MG63 (cell line): ENCODE measurements at places on chromosomes 5 and 9.

DNA sequence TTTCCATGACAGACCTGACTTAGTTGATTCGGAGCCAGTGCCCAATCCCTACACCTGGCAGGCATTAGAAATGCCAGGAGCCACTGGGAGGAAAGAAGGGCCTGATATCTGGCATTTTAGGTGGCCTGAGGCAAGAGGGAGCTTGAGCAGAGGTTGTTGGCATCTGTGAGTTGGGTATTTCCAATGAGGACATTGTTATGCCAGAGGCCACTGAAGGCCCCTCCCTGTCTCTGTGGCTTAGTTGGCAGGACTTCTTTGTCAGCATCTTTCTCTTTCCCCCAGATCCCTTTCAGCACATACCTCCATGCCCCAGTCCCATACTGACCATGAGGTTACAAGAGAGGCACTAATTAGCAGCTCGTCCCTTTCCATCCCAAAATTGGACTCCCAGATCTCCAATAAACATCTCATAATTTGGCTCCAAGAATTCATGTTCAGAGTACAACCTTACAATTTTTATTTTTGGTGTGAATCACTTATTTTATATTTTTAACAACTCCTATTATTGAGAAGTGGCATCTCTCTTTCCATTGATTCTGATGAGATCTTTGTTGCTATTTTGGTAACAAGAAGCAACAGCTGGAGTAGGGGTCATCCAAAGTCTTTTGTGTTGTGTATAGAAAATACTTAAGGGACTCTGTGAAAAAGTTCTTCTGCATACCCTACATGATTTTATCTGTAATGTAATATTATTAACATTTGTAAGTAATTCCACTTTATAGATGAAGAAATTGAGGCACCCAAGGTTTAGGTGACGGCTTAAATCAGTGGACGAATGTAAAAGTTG is 68.6 kb upstream of the MAP3K1 start:
- no peak for DNase-seq

GRCh38 chr5:88847420-88847819 is 35.6 kb downstream of the MEF2C start:
- no peak for DNase-seq

GRCh38 chr5:80437326-80437725 is 29.5 kb downstream of the ZFYVE16 start:
- DNase-seq: no peak

DNA sequence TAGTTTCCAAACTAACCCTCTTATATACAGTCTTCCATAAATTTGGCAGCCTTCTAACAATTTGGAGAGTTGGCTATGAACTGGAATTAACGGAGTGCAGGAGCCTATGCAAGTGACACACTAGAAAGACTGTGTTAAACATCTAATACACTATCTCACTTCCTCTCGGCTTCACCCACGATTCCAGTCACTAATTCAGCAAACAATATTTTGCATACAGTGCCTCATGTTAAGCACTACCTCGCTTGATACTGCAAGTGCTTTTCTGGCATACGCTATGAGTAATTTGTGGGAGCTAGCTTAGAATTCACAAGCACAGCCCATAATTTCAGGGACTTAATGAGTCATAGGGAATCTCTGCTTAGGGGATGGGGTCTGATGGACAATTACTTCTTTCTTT is 102.5 kb downstream of the ST8SIA4 start:
- DNase-seq: no peak

- DNase-seq: no peak
These were observed 66.4 kb upstream of the SUSD1 start for GRCh38 chr9:112241491-112241890.

DNA sequence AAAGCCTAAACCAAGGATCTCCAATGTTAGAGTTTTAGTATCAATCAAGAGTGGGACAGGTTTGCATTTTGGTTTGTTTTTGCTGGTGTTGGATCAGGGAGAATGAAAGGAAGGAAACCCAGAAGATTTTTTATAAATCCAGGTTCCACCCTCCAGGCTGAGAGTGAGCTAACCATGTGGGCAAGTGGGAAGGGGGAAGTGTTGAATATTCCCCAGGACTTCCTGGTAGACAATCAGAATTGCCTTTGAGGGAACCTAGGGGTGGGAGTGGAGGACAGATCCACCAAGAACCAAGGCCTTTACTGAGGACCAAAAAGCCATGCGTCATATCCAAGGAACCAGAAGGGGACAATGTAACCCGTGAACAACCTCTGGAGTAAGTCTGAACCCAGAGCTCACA is 33.5 kb upstream of the PIK3R1 start:
- DNase-seq: no peak

DNA sequence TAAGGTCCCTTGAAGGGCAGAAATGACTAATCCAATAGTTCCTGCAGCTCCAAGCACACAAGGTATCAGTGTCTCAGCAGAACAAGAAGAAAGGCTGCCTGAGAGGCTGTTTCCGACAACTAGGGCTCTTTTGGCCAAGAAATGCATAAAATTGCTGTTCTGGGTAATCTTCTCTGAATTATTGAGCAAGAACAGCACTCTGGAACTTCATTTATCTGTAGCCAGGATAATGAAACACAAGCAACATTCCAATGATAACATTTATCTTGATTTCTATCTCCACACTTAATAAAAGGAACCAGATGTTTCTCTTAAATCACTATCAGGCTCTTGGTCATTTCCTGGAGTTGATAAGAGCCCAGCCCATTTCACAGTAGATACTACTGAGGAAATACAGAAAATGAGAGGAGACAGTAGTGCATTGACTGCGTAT is 17.0 kb upstream of the AUH start:
- DNase-seq: no peak

DNA sequence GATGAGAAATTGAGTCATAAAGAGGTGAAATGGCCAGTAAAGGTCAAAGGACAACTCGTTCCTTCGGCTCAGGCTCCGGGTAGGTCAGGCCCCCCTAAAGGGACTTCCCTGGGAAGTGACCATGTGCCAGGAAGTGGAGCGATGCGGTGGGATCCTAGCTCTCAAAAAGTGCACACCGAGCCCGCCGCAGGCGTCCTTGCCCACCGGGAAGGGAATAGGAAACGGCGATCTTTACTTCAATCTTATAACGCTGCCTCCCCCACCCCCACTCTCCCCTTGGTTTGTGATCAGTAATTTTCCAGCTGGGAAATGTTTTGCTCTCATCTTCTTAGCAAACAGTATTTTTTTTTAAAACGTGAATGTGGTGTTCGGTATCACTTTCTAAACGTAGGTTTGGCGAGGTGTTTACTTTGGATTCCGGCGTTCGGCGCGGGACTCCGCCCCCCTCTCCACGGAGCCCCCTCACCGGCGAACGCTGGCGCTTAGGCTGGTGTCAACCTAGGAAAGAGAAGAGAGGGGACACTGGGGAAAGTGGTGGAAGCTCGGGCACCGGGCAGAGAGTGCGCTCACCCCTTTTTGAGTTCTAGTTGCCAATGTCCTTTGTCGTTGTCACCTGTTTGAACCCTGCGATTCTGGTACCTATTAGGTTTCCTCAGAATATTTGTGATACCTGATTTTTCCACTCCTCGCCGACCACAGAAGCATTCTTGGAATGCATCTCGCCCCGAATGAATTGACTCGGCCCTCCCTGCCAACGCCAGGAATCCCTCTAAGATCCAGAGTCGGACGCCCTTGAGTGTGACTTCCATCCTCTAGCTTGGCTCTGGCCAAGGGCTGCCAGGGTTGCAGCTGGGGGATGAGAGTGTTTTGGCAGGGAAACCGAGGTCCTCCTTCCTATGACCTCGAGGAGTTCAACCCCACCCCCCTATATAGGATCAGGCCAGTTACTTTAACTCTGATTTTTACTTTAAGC is 1.8 kb upstream of the KLF4 start:
- no peak for DNase-seq

DNA sequence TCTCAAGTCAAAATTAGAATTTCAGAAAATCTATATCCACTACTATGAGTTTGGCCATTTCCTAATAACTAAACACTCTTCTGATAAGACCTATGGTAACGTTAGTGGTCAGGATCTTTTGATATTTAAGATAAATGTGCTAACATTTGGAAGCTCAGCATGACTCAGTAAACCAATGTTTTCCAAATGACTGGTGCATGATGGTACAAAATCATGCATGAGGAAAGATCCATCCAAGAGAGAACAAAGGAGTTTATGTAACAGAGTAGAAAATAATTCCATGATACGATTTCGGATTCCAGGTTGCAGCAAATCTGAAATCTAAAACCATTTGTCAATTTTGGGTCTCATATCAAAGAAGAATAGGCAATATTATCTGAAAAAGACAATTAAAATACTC is 279.2 kb downstream of the NSG2 start:
- DNase-seq: no peak

DNA sequence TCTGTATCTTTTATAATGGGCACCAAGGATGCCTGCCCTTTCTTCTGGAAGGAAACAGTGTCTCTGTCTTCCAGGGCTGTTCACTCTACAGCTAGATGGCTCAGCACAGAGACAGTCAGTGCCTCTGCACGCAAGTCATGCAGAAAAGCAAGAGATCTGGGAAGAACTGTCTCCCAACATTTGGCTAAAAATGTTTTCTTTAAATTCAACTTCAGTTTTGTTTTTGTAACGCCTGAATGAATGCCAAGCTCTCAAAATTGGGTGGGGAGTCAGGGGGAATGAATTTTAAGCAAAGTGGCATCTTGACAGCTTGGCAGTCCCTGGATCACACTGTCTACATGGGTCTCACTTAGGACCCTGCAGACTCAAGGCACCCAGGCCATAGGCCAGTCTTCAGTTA is 12.6 kb downstream of the OLFML2A start:
- no peak for DNase-seq

DNA sequence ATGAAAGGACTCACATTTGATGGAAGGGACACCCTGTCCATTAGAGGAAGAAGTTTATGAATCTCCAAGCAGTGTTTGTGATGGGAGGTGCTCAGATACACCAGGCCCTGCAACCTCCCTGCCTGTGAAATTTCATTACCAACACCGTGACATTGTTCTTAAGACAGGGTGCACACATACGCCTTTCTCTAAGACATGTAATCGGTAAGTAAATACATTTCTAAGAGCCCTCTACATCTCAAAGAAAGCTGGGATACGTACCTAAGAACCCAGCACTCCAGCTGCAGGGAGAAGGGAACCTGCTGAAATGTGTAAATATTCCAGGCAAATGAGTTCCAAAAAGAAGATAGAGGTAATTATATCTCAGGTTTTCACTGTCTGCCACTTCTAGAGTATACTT is 125.0 kb upstream of the APC start:
- no peak for DNase-seq
